ENCODE measurements at places on chromosomes 7 and 10.

GRCh38 chr10:17001297-17001744, 128.3 kb downstream of the CUBN start:
- DNase-seq = no peak

- DNase-seq = no peak
These were observed 182.2 kb downstream of the WDR11 start for GRCh38 chr10:121033366-121033765.

DNA sequence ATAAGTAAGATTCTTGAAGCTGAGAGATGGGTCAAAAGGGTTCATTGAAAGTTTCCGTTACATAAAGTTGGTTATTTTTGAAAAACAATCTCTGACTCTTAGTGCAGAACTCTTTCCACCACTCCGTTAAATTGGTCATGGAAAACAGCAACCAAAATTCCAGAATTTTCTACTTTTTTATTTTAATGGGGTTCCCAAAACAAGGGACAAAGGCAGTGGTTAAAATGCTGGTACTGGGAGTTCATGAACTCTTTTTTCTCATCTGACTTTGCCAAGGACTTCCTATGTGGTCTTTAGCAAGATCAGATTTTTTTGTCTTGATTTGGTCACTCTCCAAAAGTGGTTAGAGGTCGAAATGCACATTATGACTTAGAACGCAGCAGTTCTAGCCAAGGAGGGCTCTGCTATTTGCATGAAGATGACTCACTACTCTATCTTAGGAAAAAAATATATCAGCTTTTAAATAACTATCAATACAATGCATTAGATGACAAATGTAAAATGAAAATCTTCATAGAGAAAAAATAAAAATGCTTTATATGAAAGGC, 145.7 kb downstream of the REEP3 start:
- DNase-seq = no peak

DNA sequence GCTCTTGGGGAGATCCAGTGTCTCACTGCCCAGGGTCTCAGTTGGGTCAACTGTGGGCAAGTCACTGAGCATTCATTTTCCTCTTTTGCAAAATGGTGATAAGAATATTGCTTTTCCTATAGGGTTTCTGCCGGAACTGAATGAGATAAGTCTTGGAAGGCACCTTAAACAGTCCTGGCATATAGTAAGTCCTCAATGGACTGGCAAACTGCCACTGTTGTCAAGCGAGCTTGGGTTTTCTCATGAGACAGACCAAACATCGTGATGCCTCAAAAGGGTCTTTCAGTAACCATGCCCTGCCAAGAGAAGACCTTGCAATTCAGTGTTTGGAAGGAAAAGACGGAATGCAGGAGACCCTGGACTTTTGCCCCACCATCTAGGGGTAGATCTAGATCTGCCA, 251.5 kb downstream of the WDR11 start:
- DNase-seq = no peak

DNA sequence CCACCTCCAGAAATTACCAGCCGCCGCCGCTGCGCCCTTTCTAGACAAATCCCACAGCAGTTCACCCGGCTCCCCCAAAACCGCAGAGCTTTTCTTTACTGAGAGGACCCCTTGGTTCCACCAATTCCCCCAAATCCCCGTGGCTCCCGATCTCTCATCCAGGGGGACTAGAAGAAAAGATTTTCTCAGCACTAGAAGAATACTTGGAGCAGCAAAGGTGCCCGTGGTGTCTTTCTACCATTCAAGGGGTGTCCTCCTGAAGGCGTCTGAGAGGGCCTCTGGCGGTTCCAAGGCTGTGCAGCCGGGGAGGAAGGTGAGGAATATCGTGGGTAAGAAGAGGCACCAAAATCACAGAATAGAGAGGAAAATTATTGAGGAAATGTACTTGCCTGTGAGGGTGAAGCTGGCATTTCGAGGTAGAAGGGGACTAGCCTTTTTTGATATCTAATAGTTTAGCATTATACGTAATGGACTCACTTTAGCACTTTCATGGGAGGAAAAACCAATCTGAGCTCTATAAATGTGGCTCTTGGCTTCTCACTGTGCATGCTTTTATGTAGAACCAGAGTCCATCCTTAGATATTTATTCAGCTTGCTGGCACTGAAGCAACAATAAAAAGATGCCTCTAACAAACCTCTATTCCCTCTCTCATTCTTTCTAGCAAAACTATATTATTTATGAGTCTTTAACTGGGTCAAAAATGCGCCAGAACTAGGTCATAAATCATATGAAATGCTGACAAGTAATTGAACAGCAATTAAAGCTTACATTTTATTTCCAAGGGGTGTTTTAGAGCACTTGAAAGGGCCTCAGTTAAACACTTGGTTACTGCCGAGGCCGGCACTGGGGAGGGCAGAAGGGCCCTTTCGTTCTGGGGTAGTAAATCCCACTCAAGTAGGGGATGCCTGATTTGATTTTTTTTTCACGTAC, 13.8 kb upstream of the HOXA2 start:
- no peak for DNase-seq

GRCh38 chr10:5500162-5500670, 846 bp upstream of the CALML5 start:
- no peak for DNase-seq

DNA sequence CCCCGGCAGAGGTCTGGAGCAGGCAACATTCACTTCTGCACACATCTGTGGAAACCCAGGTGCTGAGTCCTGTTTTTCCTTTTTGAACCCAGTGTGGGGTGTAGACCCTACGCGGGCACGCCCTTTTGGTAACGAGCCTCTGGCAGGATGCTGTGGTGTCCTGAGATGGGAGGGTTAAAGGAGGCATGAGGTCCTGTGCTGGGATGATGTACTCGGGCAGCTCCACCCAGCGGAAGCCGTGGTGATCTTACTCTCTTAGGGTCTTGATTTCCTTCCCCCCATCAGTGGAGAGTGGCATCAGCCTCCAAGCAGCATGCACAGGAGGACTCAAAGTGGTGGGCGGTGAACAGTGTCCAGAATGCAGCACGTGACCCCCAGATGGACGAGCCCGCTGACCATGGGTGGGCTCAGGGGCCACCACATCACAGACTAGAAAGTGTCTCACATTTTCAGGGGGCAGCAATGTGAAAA, 148.6 kb downstream of the DNAJB6 start:
- DNase-seq = no peak

Measured in T-helper 9 cell (primary cell).